ENCODE measurements at places on chromosomes 7 and 10.

DNA sequence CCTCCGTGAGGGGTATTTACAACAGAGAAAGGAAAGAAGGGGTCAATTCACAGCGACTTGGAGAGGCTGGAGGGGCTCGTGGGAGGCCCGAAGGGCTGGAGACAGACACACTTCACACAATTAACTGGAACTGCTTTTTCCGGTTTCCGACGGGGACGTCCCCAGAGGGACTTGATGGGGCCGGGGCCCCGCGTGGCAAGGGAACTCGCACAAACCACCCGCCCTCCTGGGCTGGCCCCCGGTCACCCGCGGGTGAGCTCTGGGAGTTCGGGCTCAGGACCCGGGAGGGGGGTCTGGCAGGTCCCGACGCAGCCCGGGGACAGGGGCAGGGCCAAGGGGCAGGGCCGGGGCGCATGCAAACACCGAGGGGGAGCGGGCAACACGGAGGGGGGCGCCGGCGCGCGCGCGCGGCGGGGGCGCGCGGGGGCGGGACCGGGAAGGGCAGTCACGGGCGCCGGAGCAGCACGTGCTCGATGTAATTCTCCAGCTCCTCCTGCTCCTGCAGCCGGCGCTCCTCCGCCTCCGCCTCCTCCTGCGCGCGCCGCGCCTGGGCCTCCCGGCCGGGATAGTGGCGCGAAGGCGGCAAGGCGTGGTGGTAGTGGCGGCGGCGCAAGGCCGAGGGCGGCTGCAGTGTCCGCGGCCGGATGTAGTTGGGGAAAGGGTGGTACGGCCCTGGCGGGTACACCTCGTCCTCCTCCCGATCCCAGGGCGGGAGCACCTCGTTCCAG is 2.7 kb downstream of the VGF start:
- DNase-seq = peak; percentile 40

GRCh38 chr10:91901784-91902677 is 7.3 kb downstream of the FGFBP3 start:
- DNase-seq = no peak

- DNase-seq = no peak
These were observed 587.6 kb upstream of the NRP1 start for GRCh38 chr10:33921970-33922605.

GRCh38 chr7:102916881-102917280 is 4.1 kb downstream of the LRRC17 start:
- DNase-seq = no peak

- no peak for DNase-seq
These were observed 70.2 kb upstream of the ITGA8 start for GRCh38 chr10:15789793-15790525.

DNA sequence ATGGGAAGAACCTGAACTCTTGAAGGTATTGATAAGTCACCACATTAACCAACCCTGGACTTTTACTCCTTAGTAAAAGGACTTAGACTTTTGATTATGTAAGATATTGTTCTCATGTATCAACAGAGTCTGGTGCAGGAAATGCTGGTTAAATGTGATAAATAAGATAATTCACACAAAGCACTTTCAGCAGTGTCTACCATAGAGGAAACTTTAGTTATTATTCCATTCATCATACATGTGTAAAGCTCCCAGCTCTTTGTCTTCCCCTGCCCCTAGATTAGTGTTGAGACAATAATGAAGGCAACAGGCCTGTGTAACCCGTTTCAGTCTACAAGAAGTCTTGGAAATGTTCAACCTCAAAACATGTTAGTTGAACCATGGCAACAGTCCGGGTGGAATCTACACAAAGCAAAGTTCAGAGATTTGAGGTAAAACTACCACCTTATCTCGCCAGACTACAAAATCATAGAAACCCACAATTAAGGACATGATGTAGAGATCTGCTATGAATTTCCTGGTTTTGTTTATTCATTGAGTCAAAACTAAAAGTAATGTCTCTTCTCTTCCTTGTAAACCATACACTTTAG is 109.9 kb upstream of the ADO start:
- no peak for DNase-seq

- DNase-seq = no peak
These were observed 9.5 kb upstream of the MICALL2 start for GRCh38 chr7:1468643-1469298.

DNA sequence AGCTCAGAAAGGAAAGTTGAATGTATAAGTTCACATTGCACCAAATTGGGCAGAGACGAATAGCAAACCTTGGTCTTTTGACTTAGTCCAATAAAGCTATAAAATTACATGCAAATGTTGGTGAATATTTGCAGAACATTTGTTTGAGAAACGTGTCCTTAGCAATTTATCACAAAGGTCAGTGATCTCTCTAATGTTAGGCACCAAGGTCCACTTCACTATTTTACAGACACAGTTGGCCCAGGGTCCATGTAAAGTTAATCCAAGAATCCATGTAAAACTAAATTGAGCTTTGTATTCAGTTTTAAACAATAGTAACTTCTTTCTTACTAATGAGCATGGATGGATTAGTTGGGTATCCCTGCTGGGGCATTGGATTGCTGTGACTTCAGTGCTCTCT is 617.7 kb downstream of the NRG3 start:
- DNase-seq = no peak

DNA sequence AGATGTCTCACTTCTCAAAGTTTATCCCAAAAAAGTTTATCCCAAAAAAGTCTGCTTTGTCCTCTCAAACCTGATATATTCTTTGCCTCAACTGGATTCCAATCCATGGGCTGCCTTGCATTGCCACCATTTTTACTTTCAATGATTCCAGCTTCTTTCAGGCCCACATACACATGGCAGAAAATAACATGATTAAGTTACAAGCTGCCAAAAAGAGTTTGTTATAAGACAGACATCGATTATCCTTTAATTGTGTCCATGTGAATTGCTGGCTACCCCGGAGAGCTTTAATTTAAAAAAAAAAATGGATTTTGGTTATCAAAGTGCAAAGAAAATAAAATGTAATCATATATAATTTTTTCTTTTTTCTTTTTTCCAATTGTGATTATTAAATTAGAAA is 819.6 kb upstream of the SORCS1 start:
- no peak for DNase-seq

DNA sequence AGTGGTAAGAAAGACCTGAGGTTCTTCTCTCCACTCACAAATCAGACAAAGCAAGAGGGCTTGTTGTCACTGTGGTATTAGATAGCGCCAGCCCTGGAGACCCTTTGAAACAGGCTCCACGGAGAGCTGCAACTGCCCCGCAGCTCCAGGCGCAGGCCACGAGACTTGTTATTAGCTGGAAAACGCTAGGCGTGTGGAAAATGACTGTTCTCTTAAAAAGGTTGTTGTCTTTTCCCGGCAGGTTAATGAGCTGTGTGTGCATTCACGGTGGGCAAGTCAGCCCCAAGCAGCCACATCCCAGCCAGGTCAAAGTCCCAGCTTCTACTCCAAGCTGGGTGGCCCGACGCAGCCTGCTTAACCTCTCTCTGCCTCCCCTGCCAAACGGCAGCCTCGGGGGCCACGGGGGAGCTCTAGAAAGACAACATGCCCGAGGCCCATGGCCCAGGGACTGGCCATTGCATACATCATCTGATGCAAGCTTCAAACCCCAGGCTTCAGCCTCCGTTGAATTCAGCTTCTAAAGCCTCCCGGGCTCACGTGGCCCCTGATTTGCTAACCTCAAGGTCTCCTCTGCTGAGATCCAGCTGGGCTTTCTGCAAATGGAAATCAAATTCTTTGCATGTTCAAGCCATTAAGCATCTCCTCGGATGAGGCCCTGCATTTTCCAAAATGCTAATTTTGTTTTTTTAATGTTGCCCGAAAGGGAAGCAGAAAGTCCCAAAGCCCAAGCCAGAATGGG is 61.3 kb upstream of the DNAAF5 start:
- DNase-seq = no peak
